ENCODE measurements at places on chromosomes 4 and X.

GRCh38 chrX:149757206-149758067 lies 16.4 kb upstream of the HSFX1 start:
- no peak for DNase-seq

GRCh38 chr4:165457793-165458192 lies 79.0 kb downstream of the CPE start:
- no peak for DNase-seq

DNA sequence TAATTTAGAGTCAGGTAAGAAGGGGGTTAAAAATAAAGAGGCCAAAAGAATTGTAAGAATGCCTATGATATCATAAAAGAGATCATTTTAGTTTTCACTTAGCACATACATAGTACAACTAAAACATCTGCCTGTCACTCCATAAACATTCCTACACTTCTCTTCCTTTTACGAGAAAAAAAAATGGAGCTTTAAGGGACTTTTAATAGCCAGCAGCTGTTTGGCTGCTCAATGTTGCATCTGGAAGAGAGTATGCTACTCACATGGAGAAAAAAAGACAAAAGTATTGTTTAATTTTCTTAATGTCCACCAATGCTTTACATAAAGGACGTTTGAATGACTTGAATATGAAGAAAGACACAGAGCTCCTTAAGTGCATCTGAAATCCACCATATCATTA lies 48.7 kb upstream of the TNIP3 start:
- no peak for DNase-seq

- DNase-seq, result no peak
Measured at GRCh38 chrX:150525061-150525919, 43.1 kb upstream of the MTM1 start.

GRCh38 chr4:159242427-159242826 lies 139.5 kb downstream of the RAPGEF2 start:
- DNase-seq, result no peak

DNA sequence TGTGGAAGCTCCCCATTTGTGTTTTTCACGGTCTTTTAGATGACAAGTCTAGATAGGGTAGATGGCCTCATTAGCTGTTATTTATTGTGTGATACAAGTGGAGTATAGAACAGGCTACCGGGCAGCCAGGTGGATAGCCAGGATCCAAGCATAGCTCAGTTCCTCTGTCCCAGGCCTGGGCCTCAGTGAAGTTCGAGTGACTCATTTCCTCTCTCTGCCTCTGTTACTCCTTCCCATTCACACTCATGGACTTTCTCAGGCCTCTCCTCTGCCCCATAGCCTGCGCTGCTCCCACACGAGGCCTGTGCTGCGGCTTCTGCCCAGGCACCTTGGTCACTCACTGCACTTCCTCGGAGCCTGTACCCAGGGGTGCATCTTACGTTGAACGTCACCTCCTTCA lies 54.5 kb downstream of the TENM3 start:
- DNase-seq, result no peak

- no peak for DNase-seq
Measured at GRCh38 chr4:70715097-70715496, 6.7 kb upstream of the RUFY3 start.

DNA sequence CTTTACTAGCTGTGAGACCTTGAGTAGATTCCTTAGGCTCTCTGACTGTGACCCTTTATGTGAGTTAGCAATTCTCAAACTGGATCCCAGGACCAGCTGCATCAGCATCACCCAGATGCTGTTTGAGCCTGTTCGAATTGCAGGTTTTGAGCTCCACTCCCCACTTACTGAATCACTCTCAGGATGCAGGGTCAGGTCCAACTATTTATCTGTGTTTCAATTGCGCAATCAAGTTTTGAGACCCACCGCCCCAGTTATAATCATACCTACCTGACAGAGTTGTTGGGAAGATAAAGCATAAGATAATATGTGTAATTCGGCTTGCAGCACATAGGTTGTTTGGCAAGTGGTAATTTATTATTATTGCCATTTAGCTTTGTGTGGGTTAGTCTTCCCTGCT lies 155.8 kb upstream of the DGKK start:
- DNase-seq, result no peak

DNA sequence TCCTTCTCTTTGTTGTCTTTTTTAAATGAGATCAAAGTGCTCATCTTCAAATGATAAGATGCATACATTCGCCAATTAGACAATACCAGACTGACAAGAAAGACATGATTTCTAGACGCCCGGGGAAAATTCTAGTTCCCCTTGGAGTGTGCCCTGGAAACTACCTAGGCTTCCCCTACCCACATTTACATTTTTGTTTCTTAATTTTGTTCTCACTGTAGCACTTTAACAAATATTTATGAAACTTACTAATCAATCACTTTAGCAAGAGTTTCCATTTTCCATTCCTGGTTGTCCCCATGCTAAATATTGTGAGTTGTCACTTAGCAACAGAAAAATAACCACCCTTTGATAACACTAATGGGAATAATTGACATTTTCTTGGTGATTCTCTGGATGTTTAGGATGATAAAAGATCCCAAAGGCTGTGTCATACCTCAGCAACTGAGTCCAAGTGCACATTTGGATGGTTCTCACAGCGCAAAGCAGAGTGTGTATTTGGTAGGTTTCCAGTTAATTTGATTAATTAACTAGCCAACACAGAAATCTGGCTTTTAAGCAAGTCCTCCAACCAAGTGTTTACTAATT lies 69.6 kb downstream of the FGFBP1 start:
- no peak for DNase-seq

DNA sequence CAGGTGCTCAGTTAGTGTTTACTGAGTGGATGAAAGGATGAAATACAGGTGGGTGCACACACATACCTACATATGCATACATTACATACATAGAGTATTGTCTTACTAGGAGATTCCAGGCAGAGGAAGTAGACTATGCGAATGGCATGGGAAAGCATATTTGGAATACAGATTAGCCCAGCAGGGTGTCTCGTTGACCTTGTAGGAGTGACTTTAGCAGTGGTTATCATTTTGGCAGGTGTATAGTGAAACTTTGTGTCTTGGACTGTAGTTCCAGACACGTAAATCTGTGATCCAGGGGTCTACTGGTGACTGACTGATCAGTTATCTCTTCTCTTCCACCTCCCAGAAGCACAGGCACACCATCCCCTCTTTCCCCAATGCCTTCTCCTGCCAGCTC lies 86.3 kb downstream of the KLHL8 start:
- no peak for DNase-seq

- no peak for DNase-seq
Measured at GRCh38 chrX:84477114-84477513, 25.1 kb downstream of the HDX start.

DNA sequence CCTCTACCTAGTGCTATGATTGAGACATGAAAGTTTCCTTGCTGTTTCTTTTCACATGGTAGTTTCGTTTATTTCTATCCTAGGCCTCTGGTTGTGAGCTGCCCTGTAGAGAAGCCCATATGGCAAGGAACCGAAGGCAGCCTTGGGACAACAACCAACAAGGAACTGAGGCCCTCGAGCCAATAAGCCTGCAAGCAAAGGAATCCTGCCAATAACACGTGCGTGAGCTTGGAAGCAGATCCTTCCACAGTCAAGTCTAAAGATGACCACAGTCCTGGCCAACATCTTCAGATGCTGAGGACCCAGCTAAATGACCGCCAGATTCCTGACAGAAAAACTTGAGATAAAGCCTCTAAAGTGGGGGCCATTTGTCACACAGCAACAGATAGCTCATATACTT lies 100.4 kb upstream of the FAM9B start:
- no peak for DNase-seq

GRCh38 chrX:15814771-15815365 lies 24.6 kb downstream of the ZRSR2 start:
- peak; percentile 8 for DNase-seq

GRCh38 chr4:140085062-140085622 lies 68.8 kb downstream of the MAML3 start:
- no peak for DNase-seq

GRCh38 chr4:158102904-158103303 lies 69.9 kb downstream of the GASK1B start:
- no peak for DNase-seq

GRCh38 chr4:1194010-1194900 lies 21.9 kb upstream of the SPON2 start:
- peak; percentile 4 for DNase-seq

GRCh38 chrX:11445540-11445939 lies 152.3 kb downstream of the AMELX start:
- DNase-seq, result no peak

- DNase-seq, result no peak
Measured at GRCh38 chr4:123359449-123360315, 36.9 kb upstream of the SPRY1 start.

DNA sequence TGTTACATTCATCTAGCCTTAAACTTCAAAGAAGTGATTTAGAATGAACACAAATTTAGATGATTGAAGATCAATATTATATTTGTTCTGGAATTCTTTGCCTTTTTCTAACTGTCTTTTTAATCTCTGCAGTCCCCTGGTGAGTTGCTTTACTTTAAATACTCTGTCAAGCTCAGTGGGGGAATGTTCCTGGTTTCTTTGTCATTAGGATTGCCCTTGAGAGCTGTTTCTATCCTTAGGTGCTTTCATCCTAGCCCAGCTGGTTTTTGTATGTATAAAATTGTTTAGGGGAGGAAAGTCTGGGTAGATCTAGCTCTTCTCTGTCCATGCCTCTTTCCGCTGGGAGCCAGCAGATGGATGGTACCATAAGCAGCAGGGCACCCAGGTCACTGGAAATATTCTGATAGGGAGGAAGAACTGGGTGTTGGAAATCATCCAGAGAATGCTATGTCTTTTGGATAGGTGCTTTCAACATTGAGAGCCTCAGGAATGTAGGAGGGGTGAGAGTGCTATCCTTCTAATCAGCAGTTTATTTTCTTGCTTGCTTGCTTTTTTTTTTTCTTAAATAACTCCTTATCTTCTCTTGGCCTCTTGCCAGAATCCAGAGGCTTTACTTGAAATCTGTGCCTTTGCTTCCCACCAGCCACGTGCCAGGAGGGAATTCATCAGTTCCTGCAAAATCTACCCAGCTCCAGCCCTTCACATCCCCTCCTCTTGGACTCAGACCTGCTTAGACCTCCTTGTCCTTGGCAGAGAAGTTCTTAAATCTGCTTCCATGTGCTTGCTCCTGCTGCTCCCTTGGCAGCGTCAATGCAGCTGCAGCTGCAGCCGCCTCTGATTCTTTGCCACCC lies 215.3 kb upstream of the ANXA3 start:
- no peak for DNase-seq

- DNase-seq, result no peak
Measured at GRCh38 chrX:15606136-15606535, 5.4 kb upstream of the ACE2 start.

DNA sequence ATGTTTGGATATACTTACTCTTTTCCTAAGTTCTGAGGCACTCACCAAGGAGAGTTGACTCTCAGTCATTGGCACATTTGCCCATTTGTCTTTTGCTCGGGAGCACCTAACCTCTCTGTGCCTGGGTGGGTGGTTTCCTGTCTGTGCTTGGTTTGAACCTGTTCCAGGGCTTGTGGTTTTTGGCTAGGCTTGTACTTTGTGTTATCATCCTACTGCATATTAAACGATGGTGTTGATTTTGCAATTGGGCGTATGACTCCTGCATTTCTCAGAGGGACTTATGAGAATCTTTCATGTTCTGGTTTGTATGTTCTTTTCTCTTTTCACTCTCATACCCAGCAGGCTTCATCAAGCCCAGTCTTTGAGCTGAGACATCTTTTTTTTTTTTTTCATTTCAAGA lies 161.7 kb downstream of the BTC start:
- peak; percentile 73 for DNase-seq

- peak; percentile 28 for DNase-seq
Measured at GRCh38 chr4:122762520-122762919, 30.0 kb downstream of the BBS12 start.

DNA sequence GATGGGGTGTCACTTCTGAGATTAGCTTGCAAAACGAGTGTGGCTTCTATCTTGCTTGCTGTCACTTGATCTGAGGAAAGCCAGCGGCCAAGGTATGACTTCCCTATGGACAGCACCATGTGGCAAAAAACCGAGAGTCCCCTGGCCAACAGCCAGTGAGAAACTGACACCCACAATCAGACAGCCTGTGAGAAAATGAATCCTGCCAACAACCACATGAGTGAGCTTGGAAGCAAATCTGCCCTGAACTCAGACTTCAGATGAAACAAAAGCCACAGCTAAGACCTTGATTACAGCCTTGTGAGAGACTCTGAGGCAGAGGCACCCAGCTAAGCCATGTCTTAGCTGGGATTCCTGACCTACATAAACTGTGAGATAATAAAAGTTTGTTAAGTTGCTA lies 45.5 kb downstream of the PPP1R2C start:
- DNase-seq, result no peak

- DNase-seq, result no peak
Measured at GRCh38 chr4:59655996-59656395, 1544.1 kb upstream of the ADGRL3 start.

- DNase-seq, result no peak
Measured at GRCh38 chr4:52243367-52243766, 192.3 kb downstream of the SPATA18 start.

- DNase-seq, result peak; percentile 16
Measured at GRCh38 chr4:188930822-188931221, 791.6 kb downstream of the TRIML1 start.

DNA sequence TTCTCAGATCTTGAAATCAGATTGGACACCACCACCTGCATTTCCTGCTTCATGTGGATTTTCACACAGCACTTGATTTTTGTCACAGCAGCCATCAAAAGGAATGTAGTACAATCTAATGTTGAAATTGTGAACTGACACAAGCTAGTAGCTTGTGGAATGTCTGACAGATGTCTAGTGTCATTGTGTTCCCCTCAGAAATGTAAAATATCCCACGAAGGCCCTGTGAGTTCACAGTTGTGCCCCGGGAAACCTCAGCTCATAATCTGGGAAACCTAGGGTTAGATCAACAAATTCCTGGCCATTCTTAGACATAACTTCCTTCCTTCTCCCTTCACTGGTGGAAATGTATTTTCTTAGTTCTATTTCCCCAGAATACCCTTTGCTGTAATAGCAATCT lies 205.7 kb downstream of the AR start:
- DNase-seq, result no peak

DNA sequence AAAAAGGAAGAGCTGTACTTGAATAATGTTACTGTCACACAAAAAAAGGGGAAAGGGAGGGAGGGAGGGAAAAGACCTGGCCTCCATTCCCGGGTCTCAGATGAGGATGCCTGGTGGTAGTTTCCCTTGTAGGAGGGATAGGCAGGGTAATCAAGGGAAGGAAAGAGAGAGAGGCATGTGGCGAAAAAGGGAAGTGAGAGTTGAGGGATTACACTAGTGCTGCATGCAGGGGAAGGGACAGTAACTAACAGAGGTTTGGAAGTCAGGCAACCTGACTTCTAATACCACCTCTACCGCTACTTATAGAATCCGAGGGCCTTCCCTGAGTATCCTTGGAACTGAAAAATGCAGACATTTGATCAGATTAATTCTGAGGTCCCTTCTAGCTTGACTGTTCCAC lies 821.7 kb upstream of the FTHL17 start:
- DNase-seq, result no peak

All from activated CD4-positive, alpha-beta T cell treated with anti-CD3 and anti-CD28 coated beads for 36 hours (primary cell).